ENCODE measurements at places on chromosomes 1 and 21. TPM values are rescaled to one million over a fixed set of nuclear protein-coding genes. Genes with fewer than 3 reads are reported as not detected.
A peak's percentile ranks its signal among the peaks of the same experiment; 100 is the strongest.

DNA sequence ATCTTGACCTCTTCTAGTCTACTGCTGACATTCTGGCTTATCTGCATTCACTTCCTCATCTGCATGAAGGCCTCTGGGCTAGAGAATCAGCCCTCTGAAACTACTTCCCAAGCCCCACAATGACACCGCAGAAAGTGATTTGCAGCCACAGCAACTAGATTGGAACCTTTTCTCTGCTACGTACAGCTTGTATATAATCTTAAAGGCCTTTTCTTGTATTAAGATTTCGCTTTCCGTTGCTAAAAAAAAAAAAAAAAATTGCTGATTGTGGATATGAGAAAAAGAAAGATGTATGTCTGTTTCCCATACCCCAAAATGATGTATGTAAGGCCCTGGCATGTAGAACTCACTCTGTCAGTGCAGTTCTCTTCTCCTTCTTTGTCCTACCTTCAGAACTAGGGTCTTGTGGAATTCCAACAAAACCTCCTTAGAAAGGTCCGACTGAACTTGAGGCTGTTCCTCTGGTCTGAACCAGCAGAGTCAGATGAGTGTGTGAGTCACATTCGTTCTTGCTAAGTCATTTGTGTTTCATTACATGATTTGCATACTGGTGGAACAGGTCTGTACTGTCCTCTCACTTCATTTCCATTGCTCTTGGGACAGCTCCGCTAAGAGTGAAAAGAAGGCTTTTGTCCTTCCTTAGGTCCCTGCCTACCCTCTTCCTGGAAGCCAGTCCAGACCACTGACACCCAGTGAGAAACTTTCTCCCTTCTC lies 62.7 kb downstream of the PLPP3 start:
- H3K36me3 ChIP-seq = peaks cover 45% of the 10 kb centered on the region
- H3K4me1 ChIP-seq = peaks cover 73% of the 10 kb centered on the region
- H3K27ac ChIP-seq = peak overlapping the region; percentile 60
- DNase-seq = no peak
- H3K4me3 ChIP-seq = peak overlapping the region; percentile 1

GRCh38 chr1:1631782-1632420 lies at the start of gene MMP23B:
Gene MMP23B, plus strand, starts transcription at chr1:1632173. Its CDS starts 46 bp downstream, at chr1:1632219.
- H3K27ac ChIP-seq = peak within 1 kb of the TSS; percentile 61
- H3K4me1 ChIP-seq = peaks cover 3% of the 10 kb centered on the region
- peaks cover 40% of the 10 kb centered on the region for H3K27me3 ChIP-seq
- H3K36me3 ChIP-seq = no peaks in the 10 kb centered on the region
- DNase-seq = peak; percentile 90

GRCh38 chr1:237152506-237153335 lies 110.7 kb downstream of the RYR2 start:
- H3K4me1 ChIP-seq = peaks cover 4% of the 10 kb centered on the region
- no peak overlapping the region for H3K4me3 ChIP-seq
- DNase-seq = no peak
- H3K27me3 ChIP-seq = no peaks in the 10 kb centered on the region
- H3K27ac ChIP-seq = no peak overlapping the region

DNA sequence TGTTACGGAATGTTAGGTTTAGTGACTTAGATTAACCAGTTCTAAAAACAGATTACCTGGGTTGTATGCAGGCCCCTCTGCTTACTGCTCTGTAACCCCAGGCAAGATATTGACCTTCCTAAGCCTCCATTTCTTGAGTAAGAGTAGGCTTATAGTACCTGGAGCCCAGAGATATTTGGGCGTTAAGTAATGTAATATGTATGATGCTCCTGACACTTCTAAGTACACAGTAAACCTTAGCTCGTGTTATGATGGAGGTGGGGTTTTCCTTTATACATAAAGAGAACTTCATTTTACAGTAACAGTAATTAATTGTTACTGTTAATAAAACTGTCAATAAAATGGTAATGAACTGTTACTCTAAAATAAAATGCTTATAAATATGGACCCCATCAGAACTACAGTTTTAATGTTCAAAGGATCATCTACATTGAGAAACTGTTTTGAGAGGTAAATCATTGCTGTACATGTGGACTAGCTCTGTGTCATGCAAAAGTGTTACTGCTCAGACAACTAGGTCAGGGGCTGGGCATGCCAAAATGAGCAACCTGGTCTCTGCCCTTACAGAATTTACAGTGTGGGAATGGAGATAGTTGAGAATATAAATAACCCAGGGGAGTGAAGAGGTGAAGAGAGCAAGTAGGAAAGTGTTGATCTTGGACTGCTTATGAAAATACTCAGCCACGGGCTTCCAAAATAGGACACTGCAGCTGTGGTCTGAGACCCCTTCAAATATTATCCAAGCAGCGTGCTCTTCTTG lies 26.6 kb downstream of the LRRC8C start:
- no peak overlapping the region for H3K27ac ChIP-seq
- H3K27me3 ChIP-seq = no peaks in the 10 kb centered on the region
- no peak overlapping the region for H3K4me3 ChIP-seq
- H3K36me3 ChIP-seq = no peaks in the 10 kb centered on the region

Gene MCOLN3
- 3.6 TPM for total RNA-seq

Gene PTGFRN
- 39.9 TPM for total RNA-seq

Gene PLEKHN1
- 5.1 TPM for total RNA-seq

DNA sequence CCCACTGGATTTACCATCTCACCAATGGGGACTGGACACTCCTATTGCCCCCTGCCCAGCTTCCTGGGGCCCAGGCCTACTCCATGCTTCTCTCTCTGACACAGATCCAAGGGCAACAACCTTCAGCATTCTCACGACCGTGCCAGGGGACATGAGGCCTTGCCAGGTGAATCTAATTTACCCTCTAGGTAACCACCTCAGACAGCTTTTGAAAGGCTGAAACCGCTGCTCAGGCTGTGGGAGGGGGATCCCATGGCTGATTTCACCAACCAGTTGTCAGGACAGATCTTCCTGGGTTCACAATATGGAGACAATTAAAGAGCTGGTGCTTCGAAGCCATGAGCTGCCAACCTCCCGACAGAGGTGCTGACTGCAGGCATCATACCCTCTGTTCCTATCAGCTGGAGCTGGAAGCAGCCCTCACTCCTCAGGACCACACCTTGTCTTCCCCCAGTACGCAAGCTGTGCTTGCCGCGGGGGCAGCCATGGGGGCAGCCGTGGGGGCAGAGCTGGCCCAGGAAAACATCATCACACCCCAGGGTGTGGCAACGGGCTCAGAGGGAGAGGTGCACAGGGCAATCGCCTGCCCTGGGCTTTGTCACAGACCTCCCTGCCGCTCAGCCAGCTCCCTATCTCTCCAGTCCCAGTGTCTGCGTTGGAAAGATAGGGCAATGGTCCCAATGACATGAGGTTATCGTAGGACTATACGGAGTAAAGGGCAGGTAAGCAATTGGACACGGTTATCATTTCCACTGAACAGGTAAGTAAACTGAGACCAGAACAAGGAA lies 120.2 kb downstream of the DMRTB1 start:
- H3K27ac ChIP-seq = no peak overlapping the region
- H3K4me1 ChIP-seq = no peaks in the 10 kb centered on the region
- H3K4me3 ChIP-seq = no peak overlapping the region
- no peak for DNase-seq
- no peaks in the 10 kb centered on the region for H3K36me3 ChIP-seq
- no peaks in the 10 kb centered on the region for H3K27me3 ChIP-seq

DNA sequence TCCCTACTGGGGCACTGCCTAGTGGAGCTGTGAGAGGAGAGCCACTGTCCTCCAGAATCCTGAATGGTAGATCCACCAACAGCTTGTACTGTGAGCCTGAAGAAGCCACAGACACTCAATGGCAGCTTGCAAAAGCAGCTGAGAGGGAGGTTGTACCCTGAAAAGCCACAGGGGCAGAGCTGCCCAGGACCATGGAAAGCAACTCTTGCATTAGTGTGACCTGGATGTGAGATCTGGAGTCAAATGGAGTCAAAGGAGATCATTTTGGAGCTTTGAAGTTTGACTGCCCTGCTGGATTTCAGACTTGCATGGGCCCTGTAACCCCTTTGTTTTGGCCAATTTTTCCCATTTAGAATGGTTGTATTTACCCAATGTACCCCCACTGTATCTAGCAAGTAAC lies 871.4 kb upstream of the PRMT6 start:
- no peaks in the 10 kb centered on the region for H3K4me1 ChIP-seq
- no peaks in the 10 kb centered on the region for H3K27me3 ChIP-seq
- no peaks in the 10 kb centered on the region for H3K36me3 ChIP-seq
- no peak overlapping the region for H3K4me3 ChIP-seq
- no peak for DNase-seq

Gene PLEKHG5
- 6.3 TPM for total RNA-seq

Gene ATP6V1G3
- total RNA-seq = not detected

Measured in left lung (tissue), 14 donors.